ENCODE measurements at places on chromosomes 6 and 20.

- DNase-seq, result no peak
Observed at GRCh38 chr6:147508042-147508865, at the start of gene SAMD5. TSS of gene SAMD5 (plus strand) at chr6:147508690. CDS start at chr6:147508929, 239 bp downstream.

- DNase-seq, result no peak
Observed at GRCh38 chr6:110573136-110573535, 96.7 kb upstream of the SLC22A16 start.

DNA sequence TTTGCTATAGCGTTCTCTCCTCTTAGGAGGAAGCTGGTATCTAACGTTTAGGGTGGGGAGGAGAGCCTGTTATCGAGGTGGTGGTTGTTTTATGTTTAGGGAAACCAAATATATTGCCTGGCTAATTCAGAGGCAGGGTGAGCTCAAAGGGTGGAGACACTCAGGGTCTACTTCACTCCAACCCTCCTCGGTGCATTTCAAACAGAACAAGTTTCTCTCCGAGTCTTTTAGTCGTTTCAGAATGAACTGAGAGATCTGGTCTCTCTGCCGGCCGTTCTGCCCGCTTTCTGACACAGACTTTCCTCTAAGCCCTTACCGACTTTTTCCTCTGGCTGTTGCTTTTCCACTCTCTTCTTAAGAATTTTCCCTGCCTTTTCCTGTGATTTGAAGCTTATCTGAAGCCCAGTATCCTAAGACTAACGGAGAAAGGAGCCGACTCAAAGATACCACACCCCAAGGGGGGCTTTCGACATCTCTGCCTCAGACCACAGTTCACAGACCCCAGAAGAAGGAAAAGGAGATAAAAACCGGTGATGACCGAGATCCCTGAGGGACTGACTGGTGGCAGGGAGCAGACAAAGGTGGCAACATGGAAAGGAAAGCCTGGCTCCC, 865 bp downstream of the STK38 start:
- peak; percentile 8 for DNase-seq

DNA sequence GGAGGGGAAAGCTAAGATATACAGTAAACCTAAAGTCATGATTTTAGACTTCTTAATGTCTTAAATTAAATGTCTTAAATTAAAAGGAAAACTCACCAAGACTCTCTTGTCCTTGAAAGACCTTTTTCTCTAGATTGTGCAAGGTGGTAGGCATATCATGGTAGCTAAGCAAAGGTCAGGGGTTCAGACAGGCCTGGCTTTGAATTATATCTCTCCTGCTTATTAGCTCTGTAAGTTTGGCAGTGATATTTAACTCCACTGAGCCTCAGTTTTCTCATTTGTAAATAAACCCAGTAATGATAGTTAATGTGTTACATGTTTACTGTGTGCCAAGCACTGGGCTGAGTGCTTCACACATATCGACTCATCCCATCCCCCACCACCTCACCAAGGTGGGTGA, 203.3 kb downstream of the SLC24A3 start:
- no peak for DNase-seq

GRCh38 chr20:9227896-9228615, 159.2 kb downstream of the PLCB4 start:
- DNase-seq, result no peak

DNA sequence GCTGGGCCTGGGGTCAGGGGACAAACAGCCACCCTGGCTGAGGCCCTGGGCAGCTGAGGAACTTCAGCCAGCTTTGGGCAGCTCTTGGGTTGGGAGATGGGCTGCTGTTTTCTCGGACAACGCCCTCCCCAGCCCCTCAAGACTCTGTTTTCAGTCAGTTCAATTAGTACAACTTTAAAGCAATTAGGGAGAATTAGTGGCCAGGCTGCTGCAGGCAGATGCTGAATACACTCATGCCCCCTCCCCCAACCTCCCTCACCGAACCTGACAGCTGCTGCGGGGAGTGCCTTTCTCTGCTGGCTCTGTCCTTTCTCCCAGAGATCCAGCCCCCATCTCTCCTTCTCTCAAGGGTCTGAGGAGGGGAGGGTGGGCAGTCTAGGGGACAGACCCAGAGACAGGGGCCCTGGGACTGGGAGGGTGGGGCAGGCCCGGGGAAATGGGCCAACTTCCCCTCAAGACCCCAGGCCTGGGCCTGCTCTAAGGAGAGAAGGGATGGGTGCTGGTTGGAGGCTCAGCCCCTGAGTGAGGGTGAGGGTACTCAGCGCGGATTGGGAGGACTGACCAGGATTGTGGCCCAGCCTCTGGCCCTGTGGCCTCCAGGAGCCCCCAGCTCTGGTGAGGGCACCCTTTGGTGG, 17.8 kb upstream of the MYT1 start:
- no peak for DNase-seq

GRCh38 chr6:77373955-77374354, 89.3 kb downstream of the HTR1B start:
- no peak for DNase-seq

DNA sequence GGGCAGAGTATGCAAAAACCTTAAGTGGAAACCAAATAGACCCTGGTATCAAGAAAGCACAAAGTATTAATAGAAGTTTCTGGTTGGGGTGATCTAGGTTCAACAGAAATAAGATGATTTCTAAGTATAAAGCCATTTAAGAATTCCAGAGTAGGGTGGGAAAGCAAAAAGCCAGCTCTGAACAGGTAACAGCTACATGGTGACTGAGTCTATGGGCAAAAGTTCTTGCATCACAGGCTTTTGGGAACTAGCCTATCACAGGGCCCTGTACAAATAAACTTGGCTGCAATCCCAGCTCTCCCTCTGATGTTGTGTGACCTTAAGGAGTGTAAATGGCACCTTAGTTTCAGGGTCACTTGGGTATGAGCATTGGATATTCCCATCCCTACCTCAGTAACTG, 5.5 kb downstream of the TCF19 start:
- no peak for DNase-seq

- DNase-seq, result no peak
Observed at GRCh38 chr20:13717631-13718044, 67.1 kb downstream of the ESF1 start.

- no peak for DNase-seq
Observed at GRCh38 chr20:400128-400453, 8.0 kb upstream of the RBCK1 start.

DNA sequence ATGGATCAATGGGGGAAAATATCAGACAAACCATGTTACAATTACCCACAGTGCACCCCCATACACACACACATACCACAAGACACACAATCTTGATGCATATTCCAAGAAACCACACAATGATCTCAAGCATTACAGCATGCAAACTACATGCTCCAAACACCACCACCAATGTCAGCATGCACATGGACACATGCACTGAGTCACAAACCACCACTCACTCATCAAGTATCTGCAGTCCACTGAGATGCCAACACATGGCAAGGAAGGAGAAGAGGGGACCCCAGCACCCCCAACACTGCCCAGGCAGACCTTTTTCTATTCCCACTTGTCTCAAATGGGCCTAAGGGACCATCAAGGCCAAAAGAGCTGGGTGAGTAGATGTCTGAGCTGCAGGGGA, 91.6 kb downstream of the PREX1 start:
- no peak for DNase-seq

GRCh38 chr6:138986578-138986977, 1.5 kb downstream of the REPS1 start:
- no peak for DNase-seq

- DNase-seq, result no peak
Observed at GRCh38 chr6:11393713-11394627, 143.6 kb upstream of the TMEM170B start.

GRCh38 chr6:134437376-134437775, 119.5 kb upstream of the SGK1 start:
- DNase-seq, result no peak

DNA sequence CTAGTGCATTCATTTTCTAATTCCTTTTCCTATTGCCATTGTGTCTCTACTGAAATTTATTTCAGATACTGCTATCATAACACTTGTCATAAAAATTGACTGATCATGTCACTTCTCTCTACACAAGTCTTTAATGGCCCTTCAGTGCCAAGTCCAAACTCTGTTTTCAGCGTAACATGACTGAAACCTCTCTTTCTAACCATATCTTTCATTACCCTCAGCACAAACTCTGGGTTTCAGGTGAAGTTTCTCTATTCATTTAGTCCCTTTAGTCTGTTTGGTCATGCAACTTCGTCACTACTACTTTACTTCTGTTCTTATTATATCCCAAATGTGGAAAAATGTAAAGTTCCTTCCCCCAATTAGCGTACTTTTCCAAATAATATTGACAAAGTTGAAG, 234.9 kb downstream of the OGFRL1 start:
- no peak for DNase-seq

DNA sequence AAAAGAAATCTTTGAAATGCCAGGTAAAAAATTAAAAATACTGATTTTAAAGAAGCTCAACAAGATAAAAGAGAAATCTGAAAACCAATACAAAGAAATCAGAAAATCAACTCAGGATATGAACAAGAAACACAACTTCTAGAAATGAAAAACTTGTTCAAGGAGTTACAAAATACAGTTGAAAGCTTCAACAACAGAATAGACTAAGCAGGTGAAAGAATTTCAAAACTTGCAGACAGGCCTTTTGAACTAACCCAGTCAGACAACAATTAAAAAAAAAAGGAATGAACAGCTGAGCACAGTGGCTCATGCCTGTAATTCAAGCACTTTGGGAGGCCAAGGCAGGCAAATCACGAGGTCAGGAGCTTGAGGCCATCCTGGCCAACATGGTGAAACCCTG, 57.8 kb downstream of the PDSS2 start:
- DNase-seq, result no peak

Measured in activated gamma-delta T cell treated with Interleukin-2 at 50 U/mL for 16 hours (primary cell).